ENCODE measurements at places on chromosomes 7 and 10.

GRCh38 chr7:47357361-47357760 lies 224.6 kb downstream of the TNS3 start:
- DNase-seq, result no peak

GRCh38 chr7:111529507-111530355 lies 32.6 kb downstream of the IMMP2L start:
- DNase-seq, result no peak

- DNase-seq, result no peak
Measured at GRCh38 chr7:64871761-64872160, 31.3 kb upstream of the ZNF273 start.

GRCh38 chr7:143931739-143932138 lies 3.3 kb upstream of the OR2F2 start:
- no peak for DNase-seq

- DNase-seq, result no peak
Measured at GRCh38 chr10:74539317-74539716, 287.1 kb upstream of the KAT6B start.

DNA sequence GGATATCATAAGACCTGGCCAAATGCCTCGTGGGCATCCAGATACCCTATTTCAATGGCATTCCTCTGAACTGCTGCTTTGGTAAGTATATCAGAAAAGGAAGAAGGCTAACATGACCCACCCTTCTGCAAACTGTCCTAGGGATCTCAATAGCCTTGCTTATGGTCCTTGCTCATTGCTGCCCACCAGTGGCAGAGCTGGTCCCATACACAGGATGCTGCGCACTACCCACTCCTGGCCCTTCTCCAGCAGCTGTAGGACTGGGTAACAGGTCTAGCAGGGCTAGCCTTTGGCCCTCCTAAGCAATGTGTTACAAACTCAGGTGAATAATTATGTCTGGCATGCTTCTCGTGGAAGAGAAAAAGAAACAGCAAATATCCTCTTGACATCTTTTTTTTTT lies 72.5 kb downstream of the C10orf90 start:
- DNase-seq, result no peak

GRCh38 chr7:54964136-54964535 lies 54.7 kb upstream of the EGFR start:
- DNase-seq, result no peak

GRCh38 chr7:106283831-106284713 lies 711 bp downstream of the NAMPT start:
- peak; percentile 7 for DNase-seq

DNA sequence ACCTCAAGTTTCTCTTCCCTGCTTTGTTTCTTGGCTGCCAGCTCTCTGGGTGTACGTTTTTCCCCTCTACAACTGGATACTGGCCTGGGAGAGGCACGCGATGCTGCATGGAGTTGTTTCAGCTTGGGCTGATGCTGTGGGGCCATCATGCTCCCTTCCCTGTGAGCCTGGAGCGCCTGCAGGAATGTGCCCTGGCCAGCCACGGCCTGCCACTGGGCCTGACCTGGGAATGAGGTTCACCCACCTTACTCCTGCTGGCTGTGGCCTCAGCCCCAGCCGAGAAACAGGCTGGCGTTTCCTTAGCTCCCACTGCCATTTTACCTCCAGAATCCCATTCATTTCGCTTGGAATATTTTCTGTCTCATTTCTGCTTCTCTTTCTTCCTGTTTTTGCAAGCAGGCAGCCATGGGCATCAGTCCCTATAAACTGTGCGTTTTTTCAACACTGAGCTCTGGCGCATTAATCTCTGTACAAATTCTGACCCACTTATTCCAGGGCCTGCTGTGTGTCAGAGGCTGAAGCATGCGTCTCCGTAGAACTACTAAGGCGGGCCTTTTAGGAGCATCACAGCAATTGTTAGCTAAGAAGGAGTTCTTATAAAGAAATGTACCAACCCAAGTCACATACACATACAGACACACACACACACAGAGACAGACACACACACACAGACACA lies 57.9 kb downstream of the GATA3 start:
- no peak for DNase-seq
